GM06990 (cell line): ENCODE measurements at places on chromosomes 5 and 9.

DNA sequence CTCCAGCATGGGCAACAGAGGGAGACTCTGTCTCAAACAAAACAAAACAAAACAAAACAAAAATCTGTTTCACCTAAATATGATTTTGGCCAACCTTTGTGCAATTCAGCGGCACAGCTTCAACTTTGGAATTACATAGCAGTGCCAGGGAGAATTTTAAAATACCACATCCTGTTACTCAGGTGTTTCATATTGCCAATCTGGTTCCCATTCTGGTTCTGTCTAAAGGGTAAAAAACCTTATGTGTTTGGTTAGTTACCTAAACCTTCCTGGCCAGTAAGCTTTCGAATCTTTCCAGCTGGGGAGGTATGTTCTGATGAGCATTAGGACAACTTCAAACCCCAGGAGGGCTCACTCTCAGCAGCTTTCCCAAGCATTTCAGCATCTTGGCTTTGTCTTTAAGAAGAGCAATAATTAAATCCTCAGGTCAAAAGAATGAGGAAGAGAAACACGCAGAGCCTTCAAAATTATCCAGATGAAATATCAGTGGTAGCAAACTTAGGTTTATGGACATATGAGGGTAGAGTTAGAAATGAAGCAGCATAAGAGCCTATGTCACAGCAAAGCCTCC, 2.7 kb downstream of the DAB2 start:
- DNase-seq = no peak

GRCh38 chr5:53942724-53943123, 367.6 kb downstream of the ARL15 start:
- no peak for DNase-seq

- DNase-seq = no peak
These were observed 36.7 kb downstream of the ARHGAP26 start for GRCh38 chr5:142806841-142807267.

DNA sequence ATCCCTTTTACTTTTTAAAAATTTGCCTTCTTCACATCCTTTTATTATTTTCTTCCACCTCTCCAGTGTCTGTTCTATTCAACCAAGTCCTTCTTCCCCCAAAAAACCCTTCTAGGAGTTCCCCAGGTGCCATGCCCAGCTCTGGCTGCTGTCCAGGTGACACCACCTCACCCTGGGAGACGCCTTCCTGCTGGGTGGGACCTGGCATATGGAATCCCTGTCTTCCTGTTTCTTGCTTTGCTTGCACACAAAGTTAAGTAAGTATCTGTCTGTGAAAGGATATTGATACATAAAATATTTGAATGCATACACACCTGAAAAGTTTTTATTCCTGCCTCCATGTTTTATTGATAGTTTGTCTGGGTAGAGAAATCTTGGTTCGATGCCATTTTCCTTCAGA, 23.1 kb upstream of the MED10 start:
- no peak for DNase-seq

GRCh38 chr5:41772785-41773442, 97.3 kb downstream of the OXCT1 start:
- DNase-seq = no peak

- no peak for DNase-seq
These were observed 11.6 kb upstream of the PRR16 start for GRCh38 chr5:120452471-120452870.

DNA sequence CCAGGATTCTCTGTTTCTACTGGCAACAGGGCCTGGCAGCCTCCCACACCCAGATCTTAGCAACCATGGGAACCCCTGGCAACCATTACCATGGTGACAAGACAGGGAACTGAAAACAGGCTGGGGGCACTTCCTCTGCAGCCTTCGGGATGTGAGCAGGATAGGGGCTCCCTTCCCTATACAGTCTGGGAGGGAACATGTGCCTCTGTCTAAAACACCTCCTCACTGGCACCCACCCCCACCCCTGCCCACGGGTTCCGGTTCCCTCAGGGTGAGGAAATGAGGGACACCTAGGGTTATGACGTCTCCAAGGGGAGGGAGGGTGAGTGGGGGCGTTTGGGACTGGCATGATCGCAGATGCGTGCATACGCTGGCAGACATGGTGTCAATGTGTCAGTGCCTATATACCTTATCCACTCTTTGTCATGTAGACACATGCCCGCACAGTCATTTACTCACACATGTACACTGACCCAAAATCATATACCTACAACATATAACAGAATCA, 3.0 kb upstream of the DNAJB5 start:
- DNase-seq = peak; percentile 54

GRCh38 chr9:29332789-29333188, 1759.5 kb upstream of the C9orf72 start:
- no peak for DNase-seq

- no peak for DNase-seq
These were observed 95.7 kb downstream of the TRPM3 start for GRCh38 chr9:71025728-71026127.

DNA sequence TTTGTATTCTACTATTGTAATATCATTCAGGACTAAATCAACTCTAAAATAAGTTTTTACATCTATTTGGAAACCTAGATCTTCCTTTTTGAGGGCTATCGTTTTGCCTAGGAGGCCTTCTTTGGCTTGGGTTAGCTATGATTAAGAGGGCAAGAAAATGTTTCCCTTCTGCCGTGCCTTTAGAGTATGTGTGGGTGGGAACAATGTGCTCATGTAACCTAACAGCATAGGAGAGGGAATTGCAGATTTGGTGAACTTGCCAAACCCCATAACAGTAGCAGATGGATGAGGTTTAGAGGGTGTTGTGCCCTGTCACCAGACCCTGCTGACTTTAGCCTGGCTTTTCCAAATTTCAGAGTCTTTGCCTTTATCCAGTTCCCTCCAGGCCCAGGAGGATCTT, 339.0 kb downstream of the ADGRV1 start:
- DNase-seq = no peak

- DNase-seq = no peak
These were observed 189.3 kb upstream of the CTNND2 start for GRCh38 chr5:12093586-12093985.

GRCh38 chr5:13664377-13664776, 280.1 kb downstream of the DNAH5 start:
- DNase-seq = no peak

DNA sequence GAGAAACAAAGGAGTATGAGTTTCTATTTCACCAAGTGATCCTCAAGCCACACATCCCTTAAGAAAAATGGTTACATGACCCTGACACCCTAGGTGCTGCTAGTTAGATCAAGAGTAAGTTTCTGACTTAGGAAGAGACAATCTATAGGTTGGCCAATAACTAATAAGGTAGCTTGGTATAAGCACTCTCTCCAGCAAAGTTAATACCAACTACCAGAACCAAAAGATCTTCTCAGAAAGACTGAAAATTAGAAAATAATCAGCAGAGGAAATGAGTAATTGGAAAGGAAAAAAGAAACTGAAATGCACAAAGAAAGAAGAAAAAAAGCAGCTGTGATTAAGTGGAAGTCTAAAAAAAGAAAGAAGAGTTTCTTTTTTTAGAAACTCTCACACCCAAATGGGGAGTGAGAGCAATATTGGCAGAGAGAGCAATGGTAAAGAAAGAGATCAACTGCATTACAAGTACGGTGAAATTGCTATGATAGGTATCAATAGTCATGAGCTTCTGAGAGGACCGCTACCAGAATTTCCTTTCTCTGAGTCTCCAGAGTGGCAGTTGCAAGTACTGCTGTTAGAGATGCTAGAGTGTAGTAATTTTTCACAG, 195.5 kb downstream of the TMEM167A start:
- DNase-seq = no peak

GRCh38 chr5:98927989-98928872, 576 bp downstream of the CHD1 start:
- peak; percentile 73 for DNase-seq

- DNase-seq = no peak
These were observed 252.7 kb downstream of the CEMIP2 start for GRCh38 chr9:71515626-71516025.

DNA sequence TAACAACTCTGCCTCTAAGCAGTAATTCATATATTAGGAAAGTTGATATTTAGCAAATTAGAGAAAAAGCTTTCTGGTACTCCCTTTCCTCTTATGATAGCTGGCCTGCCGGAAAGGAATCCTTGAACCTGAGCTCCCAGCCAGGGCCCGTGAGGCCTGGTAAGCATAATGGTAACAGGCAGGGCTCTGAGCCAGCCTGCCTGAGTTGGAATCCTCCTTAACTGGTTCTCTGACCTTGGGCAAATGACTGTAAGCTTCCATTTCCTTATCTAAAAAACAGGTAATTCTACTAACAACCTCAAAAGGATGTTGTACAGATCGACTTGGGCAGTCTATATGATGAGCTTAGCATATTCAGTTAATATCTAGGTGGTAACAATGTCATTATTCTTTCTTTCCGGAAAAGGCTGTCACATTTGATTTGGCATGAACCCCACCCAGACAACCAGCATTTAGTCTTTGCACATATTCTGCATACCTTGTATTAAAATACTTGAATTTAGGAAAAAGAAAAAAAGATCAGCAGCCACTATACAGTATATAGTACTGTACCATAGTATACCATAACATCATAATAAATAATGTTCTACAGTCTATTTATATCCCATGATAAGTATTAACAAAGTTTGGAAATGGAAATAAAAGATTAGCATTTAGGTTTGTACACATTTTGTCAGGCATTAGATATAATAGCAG, 55.7 kb upstream of the MAP3K1 start:
- DNase-seq = no peak

DNA sequence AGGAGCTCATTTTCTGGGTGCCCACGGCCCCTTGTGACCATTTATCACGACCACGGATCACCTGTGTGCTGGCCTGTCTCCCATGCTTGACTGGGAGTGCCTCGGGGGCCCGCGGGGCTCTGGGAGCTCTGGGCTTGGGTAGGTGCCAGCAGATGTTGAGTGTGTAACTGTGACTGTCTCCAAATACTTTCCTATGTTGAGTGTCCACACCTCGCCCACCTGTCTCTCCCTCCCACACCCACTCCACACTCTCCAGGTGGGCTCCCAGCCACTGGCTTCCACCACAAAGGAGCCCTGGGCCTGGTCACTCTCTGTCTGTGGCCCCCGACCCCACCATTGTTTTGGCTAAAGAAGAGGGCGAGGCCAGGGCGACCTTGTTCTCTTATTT, 196.4 kb downstream of the CDK5RAP2 start:
- DNase-seq = no peak

- no peak for DNase-seq
These were observed 405.9 kb upstream of the PAPPA start for GRCh38 chr9:115747731-115748130.

- DNase-seq = no peak
These were observed 211.4 kb downstream of the HCN1 start for GRCh38 chr5:45484781-45485180.

DNA sequence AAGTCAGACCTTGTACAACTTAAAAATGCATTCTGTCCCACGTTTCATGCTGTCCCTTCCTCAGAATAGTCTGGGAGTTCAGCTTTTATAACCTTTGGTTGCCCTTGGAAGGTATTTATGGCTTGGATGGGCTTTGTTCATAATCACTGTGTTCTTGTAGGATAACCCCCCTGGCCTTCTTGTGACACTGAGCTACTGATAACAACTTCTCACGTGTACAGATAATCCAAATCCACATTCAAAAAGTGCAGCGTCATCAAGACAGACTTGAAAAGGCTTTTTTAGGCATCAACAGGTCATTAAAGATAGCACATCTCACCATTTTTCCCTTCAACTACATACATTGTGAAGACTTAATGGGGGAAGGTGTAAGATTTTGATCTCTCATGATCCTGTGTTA, 42.0 kb downstream of the SLC1A3 start:
- no peak for DNase-seq

DNA sequence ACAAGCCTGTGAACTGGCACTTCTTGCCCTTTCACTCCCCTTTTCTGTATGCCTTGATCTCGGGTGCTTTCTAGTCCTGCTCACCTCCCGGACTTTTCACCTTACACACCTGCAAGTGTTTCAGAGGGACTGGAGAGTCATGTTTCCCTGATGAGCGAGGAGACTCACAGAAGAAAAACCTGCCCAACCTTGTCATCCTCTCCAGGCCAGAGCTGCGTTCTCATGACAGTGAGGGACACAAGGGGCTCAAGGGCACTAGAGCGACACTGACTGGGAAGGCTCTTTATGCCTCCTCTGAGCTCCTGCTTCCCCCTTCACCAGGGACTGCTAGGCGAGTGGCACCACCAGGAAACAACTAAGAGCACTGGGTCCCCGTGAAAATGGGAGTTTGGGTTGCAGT, 376.9 kb upstream of the RPS23 start:
- no peak for DNase-seq

DNA sequence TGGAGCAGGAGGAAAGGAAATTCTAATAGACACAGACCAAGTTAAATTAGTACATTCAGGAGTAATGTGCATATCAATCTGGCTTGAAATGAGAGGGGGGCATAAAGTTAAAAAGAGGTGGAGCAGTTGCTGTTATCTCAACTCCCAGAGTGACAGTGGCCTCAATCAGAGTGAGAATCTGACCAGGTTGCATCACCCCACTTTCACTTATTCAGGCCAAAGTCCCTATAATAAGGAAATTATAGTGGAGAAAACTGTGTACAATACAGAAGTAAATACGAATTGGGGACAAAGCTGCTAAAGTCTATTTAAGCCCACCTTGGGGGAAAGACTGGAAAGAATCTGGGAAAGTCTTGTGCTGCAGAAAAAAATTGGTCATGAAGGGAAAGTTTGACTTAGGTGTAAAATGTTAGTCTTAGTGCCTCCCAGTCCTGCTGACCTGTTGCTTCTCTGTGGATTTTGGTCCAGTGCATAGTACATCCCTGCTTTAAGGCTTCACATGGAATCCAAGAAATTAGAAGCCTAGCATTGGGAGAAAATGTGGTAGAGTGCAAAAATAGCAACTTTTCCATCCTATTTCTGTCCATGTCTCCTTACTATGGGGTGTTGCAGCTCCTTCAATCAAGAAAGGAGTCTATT, 27.9 kb downstream of the MROH2B start:
- DNase-seq = no peak

- DNase-seq = no peak
These were observed 461.9 kb upstream of the COX7C start for GRCh38 chr5:86155796-86156195.

- DNase-seq = no peak
These were observed 290.1 kb upstream of the MPDZ start for GRCh38 chr9:13569602-13570067.
